ENCODE measurements at places on chromosomes 5 and 9.

DNA sequence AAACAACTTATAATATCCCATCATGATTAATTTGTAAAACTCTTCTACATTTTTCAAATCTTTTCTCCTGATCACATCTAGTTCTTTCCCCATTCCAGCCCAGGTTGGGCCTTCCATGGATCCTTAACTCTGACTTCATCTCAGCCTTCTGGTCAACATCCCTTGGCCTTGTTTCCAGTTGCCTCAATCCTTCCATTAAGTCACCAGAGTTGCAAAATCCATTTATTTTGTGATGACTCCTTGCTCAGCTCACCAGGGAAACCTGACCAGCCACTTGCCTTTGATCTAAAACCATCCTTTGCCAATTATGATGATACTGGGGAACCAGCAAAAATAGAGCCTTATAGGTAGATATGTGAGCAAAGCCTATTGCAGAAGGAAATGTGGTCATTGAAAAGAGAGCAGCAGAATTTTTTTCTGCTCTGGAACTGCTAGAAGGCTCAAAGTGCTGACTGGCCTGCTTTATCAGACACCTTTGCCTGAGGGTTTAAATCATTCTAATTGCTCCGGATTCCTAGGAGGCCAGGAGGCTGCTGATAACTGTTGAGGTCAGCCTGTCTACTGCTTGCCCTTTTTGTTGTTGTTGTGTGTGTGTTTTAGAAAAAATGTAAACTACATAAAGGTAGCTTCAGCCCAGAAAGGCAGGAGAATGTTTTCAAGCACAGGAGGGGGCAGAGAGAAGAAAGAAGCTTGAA, 512.2 kb upstream of the GRIA1 start:
- DNase-seq: no peak

DNA sequence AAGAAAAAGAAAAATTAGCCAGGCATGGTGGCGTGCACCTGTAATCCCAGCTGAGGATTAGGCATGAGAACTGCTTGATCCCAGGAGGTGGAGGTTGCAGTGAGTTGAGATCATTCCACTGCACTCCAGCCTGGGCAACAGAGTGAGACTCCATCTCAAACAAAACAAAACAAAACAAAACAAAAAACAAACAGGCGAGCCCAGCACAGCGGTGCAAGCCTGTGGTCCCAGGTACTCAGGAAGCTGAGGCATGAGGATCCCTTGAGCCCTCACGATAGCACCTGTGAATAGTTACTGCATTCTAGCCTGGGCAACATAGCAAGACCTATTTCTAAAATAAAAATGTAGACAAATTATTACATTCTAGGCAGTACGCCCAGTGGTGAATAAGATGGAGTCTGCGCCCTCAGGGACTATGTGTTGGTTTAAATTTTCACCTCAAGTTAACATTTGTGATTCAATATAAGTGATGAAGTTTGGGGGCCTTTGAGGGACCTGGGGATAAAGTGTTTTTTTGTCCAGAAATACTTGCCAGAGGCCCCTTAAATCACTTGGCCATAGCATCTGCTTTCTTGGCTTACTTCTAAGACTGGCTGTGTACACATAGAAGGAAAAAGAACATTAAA, 3.4 kb upstream of the GAPVD1 start:
- no peak for DNase-seq

DNA sequence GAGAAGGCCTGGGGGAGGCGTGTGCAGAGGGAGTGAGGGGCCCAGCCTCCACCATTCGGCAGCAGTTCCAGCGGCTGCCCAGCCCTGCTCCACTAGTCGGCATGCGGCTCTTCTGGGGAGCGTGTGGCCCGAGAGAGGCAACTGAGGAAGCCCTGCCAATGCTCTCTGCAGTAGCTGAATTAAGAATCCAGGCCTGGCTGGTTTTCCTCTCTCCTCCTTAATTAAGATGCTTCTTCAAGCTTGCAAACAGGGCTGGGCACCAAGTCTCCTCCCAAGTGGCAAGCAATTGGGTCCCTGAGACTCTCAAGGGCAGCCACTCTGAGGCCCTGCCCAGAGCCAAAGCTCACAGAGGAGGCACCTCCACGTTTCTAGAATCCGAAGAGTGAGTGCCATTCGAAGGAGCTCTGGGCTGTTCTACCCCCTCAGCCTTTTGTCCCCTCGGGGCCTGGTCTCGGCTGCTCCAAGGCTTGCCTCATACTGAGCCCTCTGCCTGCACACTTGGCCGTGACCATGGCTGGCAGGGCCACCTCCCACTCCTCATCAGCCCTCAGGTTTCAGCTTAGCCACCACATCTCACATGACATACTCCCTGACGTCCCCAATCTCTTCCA, 75.4 kb upstream of the LRRTM2 start:
- no peak for DNase-seq

GRCh38 chr5:175837171-175837699, 34.1 kb upstream of the CPLX2 start:
- DNase-seq: no peak

- no peak for DNase-seq
These were observed 50.4 kb downstream of the SHOC1 start for GRCh38 chr9:111744363-111744762.

GRCh38 chr9:69380301-69380700, 55.3 kb downstream of the ENTREP1 start:
- DNase-seq: no peak

- no peak for DNase-seq
These were observed 114.5 kb downstream of the MTRR start for GRCh38 chr5:7983433-7983832.

GRCh38 chr5:79691007-79691406, 1.4 kb downstream of the CMYA5 start:
- no peak for DNase-seq

DNA sequence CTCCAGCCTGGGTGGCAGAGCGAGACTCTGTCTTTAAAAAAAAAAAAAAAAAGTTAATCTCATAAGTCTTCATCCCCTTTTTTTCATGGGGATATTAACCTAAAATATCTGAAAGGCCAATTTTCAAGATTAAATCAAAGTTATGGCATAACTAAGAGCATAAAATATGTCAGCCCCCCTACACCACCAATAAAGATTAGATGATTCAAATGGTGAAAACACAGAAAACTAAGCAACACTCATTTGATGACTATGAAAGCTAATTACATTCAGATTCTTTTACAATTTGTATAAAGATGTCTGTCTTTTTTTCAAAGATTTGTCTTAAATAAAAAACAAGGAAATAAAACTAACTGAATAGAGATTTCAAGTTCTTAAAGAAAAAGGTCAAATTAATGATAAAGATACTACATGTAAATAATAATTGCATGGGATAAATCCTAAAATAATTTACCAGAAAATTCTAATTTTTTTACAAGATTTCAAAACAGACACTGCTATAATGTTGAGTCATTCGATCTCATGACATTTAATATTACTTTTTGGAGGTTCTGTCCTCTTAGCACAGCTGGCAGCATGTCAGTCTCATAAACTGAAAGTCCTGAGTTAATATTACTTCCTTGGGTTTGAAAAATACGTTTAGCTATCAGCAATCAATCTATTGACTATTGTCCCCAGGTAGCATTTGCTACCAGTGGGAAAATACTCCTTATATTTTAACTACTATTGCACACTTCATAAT, 112.9 kb downstream of the KIAA0825 start:
- DNase-seq: no peak
